Stimulated activated CD8-positive, alpha-beta memory T cell treated with anti-CD3 and anti-CD28 coated beads, Interleukin-2, amount 100 ng/mL, for 1 hour (primary cell): ENCODE measurements at places on chromosomes 4 and X.

- no peak for DNase-seq
These were observed 140.1 kb upstream of the TRAM1L1 start for GRCh38 chr4:117225471-117225870.

- peak; percentile 7 for DNase-seq
These were observed 286.2 kb upstream of the TET2 start for GRCh38 chr4:104860238-104861123.

- DNase-seq: peak; percentile 26
These were observed 95.8 kb downstream of the DHX15 start for GRCh38 chr4:24488399-24489164.

- DNase-seq: no peak
These were observed 883.8 kb upstream of the IGFBP7 start for GRCh38 chr4:57993944-57994343.

GRCh38 chr4:173450281-173450680 lies 51.4 kb upstream of the SCRG1 start:
- no peak for DNase-seq

DNA sequence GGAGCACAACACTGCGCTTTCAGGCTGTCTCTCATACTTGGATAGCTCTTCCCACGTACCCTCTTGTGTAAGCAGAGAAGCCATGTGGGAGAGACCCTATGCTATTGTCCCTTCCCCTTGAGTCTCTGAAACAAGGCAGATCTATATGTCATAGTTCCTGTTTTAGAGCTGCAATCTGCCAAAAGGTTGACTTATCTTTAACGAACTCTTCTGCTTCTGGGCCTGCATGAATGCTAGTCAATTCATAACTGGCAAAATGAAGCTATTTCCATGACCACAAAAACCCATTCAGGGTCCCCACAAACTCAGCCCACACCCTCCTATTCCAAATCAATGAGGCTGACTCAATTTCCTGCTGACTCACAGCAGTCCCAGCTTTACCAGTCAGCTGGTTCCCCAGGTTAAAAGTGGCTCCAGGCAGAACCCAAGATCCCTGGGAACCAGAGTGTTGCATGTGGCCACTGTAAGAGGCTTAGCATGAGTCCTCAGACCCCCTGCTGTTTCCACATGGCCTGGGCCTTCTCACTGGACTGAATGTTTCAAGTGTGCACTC lies 25.3 kb upstream of the SOD3 start:
- no peak for DNase-seq

- DNase-seq: no peak
These were observed 227.0 kb downstream of the DTHD1 start for GRCh38 chr4:36508394-36508793.

DNA sequence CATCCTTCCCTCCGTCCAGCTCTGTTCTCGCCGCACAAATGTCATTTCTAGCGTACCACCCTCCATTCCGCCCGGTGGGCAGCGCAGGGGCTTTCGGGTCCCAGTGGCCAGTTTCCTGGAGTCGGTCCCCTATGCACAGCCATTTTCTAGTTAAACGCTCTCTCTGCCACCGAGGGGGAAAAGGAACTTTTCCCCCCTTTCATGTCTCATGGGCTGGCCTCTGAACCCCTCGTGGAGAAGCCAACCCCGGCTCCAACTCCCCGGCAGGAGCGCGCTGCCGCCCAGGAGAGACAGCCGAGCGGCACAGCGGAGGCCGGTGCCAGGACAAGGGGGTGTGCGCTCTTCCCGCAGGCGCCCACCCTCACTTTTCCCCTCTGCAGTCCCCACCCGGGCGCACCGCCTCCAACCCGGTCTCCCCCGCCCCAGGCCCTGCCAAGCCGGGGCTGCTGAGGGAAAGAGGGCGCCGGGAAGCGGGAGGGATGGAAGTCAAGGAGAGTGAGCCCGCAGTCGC lies 662 bp downstream of the APBB2 start:
- DNase-seq: no peak

DNA sequence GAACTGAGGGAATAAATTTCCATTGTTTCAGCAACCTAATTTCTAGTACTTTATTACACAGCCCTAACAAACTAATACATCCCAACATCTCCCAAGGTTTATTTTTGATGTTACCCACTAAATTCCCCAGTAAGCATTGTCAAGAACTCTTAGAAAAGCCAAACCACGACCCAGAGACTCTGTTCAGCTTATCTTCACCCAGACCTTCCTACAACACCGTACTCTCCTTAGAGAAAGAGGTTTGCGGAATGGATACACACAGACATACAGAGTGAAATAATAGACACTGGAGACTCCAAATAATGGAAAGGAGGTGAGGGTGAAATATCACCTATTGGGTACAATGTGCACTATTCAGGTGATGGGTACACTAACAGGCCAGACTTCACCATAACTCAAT lies 75.6 kb downstream of the LRBA start:
- DNase-seq: no peak

GRCh38 chr4:182142176-182143085 lies 100.8 kb upstream of the TENM3 start:
- DNase-seq: no peak

GRCh38 chr4:22187203-22187820 lies 238.7 kb upstream of the KCNIP4 start:
- no peak for DNase-seq

GRCh38 chr4:36006226-36006625 lies 238.1 kb downstream of the ARAP2 start:
- DNase-seq: no peak

DNA sequence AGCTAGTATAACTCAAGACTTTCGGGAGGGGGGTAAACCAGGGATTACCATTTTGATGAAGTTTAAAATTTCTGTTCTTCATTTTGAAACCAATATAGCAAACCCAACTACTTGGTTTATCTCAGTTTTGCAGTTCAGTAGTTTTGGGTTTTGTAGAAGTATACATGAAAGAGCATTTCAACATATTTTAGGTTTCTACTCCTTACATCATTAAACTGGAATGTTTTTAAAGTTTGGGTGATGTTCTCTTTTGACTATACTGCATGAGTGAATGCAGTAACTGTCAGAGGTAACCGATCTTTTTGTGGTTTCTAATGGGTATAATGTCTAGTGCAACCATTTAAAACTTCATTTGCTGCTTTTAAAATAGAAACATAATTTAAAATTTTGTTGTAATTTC lies 248.3 kb upstream of the MAD2L1 start:
- no peak for DNase-seq

DNA sequence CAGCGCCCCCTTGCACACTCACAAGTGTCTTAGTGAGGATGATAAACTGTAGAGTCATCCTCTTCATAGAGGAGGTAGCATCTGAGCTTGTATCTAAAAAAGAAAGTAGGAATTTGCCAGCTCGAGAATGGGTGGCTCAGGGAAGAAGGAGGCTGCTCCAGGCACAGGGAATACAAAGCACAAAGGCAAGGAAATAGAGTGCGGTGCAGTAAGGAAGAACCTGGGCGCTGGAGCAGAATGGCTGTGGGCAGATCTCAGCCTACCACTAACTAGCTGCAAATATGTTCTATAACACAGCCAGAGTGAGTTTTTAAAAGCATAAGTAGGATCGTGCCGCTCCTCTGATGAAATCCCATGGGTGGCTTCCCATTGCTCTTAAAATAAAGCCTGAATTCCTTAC lies 61.6 kb upstream of the MAPK10 start:
- no peak for DNase-seq

- no peak for DNase-seq
These were observed 2.6 kb downstream of the SLC9B2 start for GRCh38 chr4:103073792-103074438.

DNA sequence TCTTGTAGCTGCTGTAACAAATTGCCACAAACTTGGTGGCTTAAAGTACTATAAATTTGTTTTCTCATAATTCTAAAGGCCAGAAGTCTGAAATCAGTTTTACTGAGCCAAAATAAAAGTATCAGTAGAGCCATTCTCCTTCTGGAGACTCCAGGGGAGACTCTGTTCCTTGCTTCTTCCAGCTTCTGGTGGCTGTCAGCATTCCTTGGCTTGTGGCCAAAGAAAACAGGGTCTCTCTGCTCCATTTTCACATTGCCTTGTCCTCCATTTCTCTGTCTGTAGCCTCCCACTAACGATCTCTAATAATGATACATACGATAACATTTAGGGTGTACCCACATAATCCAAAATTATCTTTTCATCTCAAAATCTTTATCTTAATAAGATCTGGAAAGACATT lies 200.4 kb downstream of the MAB21L2 start:
- no peak for DNase-seq

GRCh38 chr4:73606465-73606974 lies 13.7 kb downstream of the RASSF6 start:
- no peak for DNase-seq

GRCh38 chr4:44804301-44804700 lies 77.9 kb upstream of the GNPDA2 start:
- no peak for DNase-seq
